ENCODE measurements at places on chromosomes 3 and 15.
A peak's percentile ranks its signal among the peaks of the same experiment; 100 is the strongest.

DNA sequence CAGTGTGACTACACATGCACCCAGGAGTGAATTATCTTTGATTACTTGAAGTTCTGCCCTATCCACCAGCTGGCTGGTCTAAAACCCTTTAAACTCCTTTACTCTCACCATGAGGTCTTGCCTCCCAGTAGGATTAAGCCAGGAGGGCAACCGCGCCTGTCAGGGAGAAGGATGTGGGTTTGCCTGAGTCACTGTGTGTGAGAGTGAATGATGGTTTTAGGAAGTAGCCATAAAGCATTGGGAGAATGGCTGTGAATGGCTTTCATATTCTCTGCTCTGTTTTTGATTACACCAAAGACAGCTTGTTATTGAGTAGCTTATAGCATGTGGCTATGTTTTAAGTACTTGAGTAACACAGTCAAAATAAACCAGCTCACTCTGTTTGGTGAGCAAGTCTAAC is 637.7 kb upstream of the TBL1XR1 start:
- ATAC-seq = no peak

DNA sequence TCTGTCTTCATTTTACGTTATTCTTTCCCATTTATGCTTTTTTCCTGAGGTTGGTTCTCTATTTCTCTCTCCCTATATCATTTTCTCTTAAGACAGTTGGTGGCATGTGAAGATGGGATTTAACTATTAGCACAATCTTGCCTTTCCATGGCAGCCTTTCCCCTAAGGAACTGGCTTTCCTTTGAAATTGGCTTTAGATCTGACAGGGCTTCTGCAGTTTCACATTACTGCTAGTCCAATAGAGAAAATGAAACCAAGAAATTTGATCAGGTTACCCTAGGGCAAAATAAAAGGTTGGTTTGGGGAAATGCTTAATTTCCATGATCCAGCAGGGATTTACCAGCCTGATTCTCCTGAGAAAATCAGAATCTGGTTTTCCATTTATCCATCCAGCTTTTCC is 22.7 kb upstream of the CHL1 start:
- ATAC-seq = no peak

DNA sequence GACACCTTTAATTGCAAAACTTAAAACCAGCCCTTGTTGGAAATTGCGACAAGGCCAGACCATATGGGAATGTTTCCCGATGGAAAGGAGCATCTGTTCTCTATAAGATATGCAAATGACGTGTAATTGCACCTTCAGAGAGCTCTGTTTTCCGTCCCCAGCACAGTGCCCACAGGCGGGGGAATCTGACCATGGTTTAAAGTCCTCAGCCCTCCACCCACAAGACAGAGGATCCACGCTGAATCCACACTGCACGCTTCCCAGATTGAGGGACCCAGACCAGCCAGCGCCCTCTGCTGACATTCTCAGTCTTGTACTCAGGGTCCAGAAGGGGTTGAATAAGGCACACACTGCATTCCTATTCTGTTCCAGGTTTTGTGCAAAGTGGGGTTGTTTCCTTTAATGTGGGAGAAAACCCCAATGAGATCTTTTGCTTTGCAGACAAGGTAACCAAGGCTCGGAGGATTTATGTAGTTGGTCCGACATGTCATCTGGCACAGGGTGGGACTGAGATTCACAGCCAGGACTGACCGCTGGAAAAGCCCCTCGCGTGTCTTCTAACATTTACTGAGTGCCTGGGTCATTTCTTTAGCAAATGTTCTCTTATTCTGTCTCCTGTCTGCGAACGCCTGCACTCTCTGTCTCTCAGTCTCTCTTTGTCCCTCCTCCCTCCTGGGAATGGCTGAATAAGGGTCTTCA is 36.8 kb upstream of the KLHL25 start:
- peak; percentile 85 for ATAC-seq

DNA sequence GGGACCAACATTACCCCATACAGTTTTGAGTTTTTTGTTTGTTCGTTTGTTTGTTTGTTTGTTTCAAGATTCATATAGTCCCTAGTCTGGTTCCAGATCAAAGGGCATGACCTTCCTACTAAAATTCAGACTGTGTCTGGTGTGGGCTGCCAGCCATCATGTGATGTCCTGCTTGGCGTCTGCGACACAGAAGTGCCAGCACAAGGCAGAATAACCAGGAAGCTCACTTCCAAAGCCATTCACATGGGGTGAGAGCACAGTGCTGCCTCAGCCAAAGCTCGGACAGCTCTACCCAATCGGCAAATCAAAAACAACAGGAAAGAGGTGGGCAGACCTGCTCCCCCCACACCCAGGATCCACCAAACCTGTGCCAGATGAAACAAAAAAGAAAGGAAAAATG is 142.6 kb upstream of the THBS1 start:
- ATAC-seq = peak; percentile 30

DNA sequence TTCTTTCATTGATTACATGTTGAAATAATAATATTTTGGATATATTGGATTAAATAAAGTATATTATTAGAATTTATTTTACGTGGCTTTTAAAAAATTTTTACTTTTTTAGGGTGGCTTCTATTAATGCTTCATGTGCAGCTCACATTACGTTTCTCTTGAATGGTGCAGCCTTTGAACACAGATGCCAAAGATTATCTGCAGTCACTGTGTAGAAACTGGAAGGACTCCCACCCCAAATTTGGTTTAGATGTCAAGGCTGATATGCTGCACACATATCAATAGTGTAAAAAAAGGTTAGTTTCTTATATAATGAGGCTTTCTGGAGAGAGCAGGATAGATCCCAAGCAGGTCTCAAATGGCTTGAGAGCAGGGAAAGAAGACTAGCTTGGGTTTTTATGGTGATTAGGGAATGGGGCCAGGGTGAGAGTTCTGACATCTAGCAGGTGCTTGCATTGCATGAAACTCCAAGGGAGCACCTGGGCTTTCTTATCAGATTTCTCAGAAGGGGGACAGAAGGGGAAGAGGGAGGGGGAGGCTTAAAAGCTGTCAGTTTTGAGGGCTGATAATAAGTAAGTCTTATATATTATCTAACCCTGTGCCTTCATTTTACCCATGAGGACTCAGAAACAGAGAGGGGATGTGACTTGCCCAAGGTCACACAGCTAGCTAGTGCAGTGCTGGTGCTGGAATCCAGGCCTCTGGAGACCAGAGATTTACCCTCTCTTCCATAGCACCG is 89.6 kb downstream of the CHST2 start:
- no peak for ATAC-seq

- no peak for ATAC-seq
Measured at GRCh38 chr3:20604659-20605058, 418.7 kb upstream of the SGO1 start.

- no peak for ATAC-seq
Measured at GRCh38 chr3:184815046-184815930, 3.3 kb downstream of the VPS8 start.

DNA sequence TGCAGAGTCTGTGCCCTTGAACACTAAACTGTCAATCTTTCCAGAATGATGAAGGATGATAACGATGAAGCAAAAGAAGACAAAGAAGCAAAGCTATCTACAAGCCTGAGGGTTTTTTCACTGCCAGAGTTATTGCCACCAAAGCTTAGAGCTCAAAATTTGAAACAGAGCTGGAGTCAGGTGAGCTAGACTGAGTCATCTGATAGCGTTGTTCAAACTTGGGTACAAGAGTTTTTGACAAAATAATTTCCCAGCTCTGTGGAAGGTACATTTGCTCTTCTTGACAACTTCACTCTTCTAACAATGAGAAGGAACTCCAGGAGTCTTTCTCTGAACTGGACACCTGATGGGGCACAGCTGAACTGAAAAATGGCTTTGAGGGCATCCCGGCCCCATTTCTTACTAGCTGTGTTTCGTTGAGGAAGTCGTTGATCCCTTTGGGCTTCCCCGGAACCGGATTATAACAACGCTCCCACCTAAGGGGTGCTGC is 715 bp downstream of the MCCC1 start:
- ATAC-seq = no peak

- ATAC-seq = no peak
Measured at GRCh38 chr3:159186581-159186980, 384.7 kb downstream of the MFSD1 start.
